Fibroblast of skin of abdomen (primary cell): ENCODE measurements at places on chromosomes 1 and 21.

GRCh38 chr1:162007466-162007865, 16.2 kb downstream of the OLFML2B start:
- DNase-seq, result no peak

GRCh38 chr1:156090840-156091188, 8.5 kb upstream of the MEX3A start:
- peak; percentile 70 for DNase-seq

GRCh38 chr1:27332536-27333281, 9.1 kb upstream of the SYTL1 start:
- no peak for DNase-seq

DNA sequence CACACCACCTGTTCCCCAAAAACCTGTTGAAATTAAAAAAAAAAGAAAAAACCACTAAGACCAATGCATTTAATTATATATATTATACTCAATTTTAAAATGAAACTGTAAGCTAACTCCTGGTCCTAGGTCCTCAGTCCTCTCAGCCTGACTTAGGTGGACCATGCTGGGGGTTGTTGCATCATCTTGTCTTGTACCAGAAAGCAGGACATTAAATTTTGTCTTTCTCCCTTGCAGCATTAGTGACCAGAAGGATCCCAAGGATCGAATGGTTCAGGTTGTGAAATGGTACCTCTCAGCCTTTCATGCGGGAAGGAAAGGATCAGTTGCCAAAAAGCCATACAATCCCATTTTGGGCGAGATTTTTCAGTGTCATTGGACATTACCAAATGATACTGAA, 97.6 kb downstream of the NRDC start:
- DNase-seq, result no peak

- DNase-seq, result no peak
Observed at GRCh38 chr1:38134294-38134755, 87.7 kb upstream of the POU3F1 start.

- peak; percentile 82 for DNase-seq
Observed at GRCh38 chr1:68231627-68232288, 565 bp downstream of the WLS start.

DNA sequence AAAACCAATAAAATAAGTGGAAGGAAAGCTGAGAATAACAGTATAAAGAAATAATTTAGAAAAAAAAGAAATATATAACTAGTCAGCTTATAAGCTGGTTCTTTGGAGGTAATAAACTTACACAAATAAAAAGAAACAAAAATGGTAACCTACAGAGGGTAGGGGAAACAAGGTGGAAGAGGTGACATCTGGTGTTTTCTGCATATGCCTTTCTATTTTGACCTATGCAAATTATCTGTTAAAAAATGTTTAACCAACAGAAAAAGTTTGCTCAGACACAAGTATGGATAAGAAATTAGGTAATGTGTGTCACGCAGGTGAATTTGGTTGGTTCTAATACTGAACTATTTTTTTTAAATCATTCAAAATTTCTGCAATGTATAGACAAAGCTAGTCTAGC, 53.6 kb upstream of the DMRTA2 start:
- no peak for DNase-seq

DNA sequence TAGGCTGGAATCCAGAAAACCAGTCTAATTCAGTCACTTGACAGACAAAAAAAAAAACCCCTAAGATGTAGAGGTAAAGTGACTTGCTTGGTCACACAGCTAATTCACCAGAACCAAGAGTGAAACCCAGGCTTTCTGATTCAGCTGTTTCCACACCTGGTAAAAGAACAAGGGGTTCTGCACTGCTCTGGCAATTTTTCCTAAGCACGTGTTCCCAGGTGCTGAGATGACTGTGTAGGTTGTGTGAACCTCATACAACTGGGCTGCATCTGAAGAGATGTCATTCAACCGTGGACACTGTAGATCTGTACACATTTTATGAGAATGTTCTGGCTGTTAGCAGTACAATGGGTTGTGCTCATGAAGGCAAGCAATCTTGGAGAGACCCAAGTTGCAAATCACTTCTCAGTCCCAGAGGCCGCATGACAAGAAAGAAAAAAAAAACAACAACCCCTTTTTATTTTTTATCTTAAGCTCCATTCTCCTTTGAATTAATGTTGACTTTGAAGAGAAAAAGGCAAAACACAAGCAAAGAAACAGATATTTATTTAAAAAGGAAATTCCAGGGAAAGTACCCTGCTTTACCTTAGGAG, 95.4 kb downstream of the INTS7 start:
- DNase-seq, result no peak

- peak; percentile 70 for DNase-seq
Observed at GRCh38 chr1:33256471-33257206, at the start of gene ZNF362. Gene ZNF362 (plus strand): TSS chr1:33256492. CDS start chr1:33270575, 14,083 bp downstream.

DNA sequence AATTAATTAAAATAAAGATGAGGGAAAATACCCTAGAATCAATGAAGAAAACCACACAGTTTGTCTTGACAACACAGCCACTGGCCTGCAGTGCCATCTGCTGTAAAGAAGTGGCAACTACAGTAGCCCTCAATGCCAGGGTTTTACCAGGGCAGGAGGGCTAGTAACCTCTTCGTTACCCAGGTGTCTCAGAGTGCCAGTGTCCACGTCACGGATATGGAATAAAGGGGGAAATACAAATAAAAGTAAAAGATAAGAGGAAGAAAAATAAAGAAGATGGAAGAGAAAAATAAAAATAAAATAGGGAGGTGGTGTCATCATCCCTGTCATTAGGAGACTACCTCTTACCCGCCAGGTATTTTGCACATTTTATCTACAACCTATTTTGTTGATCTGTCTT, 14.2 kb upstream of the SLC44A3 start:
- peak; percentile 57 for DNase-seq

DNA sequence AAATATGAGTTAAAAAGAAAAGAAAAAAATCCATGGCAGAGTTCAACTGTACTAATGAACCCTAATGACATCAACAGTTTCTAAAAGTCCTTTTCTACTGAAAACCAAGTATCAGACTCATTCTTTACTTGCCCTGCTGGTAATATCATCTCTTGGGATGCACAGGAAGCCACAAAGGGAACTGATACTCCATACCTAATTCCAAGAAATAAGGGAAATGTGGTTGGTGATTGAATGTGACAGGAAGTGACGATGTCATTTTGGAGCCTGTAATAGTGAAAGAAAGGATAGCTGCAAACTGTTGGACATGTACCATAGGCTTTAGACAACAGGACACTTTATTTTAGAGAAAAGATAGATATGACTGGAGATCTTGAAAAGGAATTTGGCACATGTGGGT, 98.7 kb upstream of the VAV3 start:
- no peak for DNase-seq

DNA sequence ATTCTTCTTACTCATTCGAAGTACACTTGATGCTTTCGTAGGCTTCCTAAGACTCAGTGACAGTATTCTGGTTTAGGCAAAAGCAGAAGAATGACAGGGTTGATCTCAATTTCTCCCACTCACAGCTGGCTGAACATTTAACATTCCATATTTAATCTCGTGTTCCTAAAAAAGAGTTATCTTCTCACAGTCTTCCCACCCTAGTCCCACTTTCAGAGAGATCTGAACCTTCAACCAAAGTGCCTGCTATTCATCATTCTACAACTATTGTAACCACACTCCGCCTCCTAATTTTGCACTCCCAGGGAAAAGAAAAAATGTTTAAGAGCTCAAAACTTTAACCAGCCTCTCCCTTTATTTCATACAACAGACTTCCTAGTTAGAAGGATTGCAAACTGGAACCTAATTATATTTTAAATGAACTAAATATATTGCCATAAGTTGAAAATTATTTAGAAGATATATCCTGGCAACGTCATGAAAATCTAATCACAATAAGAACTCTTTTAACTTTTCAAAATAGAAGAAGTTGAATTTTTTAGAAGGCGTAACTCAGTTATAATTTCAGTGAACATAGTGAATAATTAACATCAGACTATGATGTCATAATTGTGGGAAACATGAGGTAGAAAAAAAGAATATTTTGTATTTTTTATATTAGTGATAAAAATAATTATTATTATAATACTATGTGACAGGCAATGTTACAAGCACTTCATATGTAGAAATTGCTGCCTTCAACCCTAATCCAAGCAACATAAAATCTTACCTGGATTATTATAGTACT, 540.9 kb upstream of the ADGRL2 start:
- DNase-seq, result no peak
